ENCODE measurements at places on chromosomes 5 and 9. TPM values are rescaled to one million over a fixed set of nuclear protein-coding genes. Genes with fewer than 3 reads are reported as not detected.

The PCSK5 gene
- 0.08 TPM for total RNA-seq

The SLC1A3 gene
- 6.6 TPM for total RNA-seq

The PDE6A gene
- total RNA-seq = 0.08 TPM

The MARVELD2 gene
- not detected for total RNA-seq

The ADAMTS16 gene
- not detected for total RNA-seq
